ENCODE measurements at places on chromosomes 3 and 15.

DNA sequence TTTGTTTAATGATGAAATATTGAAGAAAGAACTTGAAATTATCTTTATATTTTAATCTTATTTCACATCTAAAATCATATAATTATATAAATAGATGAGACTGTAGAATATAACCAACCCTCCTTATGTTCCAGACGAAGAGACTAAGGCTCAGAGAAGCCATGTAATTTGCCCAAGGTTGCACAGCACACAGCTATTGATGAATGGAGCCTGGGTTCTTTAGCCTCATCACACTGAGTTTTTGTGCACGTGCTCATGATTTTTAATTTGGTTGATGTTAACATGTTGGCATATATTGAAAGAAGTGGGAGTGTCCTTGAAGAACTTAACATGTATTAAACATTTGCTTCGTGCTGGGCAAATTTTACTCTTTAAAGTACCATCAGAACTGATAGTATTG, 151.6 kb downstream of the FNDC3B start:
- DNase-seq = no peak

DNA sequence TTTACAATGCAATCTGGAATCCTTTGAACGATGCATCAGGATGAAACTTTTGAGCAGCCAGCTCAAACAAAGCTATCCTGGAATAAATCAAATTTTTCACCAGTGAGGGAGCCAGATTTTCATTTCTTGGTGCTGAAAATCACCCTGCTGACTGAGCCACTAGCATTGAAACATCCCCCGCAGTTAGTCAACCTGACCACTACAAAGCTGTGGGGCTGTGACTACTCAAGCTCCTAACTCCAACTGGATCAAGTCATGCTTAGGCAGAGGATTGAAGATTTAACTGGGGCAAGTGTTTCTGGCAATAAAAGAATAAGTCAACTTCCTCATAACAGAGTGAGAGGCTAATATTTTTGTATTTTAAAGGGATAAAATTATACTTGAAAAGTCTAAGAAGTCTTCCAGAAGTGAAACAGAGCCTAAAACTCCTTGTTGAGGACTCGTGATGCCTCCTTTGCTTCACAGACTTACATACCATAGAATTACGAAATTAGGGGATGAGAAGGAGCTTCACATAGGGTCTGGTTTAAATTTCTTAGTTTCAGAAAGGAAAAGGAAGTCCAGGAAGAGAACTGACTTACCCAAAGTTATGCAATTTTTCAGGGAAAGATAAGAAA, 177.8 kb downstream of the SERPINI1 start:
- DNase-seq = peak; percentile 2

DNA sequence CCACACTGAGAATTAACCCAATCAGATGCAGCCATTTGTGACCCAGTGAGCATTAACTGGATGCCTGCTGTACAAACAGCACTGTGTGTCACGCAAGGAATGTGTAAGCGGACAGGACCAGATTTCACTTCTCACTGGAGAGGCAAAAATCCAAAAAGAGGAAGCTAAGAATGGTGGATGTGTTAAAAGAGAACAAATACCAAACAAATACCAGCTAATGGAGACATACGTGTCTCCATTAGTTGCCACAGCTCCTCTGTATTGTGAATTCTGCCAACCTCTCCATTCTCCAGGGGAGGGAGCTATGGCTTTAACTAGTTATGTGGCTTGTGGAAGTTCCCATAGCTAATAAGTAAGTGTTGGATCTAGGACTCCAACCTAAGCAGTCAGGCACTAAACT, 2.6 kb downstream of the LTF start:
- no peak for DNase-seq

DNA sequence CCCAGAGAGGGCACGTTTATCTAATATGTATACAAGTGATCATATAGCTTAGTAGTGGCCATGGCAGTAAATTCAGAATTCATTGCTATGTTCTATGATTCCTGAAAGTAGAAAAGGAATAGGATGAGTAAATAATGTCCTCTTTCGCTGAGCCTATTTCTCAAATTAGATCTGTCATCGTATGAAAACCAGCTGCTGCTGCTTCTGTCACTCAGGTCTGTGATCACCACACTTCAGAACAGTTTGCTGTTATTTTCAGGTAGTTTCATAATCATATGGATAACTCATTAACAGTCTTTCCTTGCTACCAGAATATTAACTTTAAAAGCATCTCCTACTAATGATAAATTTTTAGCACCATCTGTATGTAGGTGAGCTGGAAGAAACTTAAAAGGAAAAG, 289.1 kb upstream of the AZI2 start:
- DNase-seq = no peak

- DNase-seq = no peak
Measured at GRCh38 chr15:58321034-58321433, 110.8 kb upstream of the LIPC start.

DNA sequence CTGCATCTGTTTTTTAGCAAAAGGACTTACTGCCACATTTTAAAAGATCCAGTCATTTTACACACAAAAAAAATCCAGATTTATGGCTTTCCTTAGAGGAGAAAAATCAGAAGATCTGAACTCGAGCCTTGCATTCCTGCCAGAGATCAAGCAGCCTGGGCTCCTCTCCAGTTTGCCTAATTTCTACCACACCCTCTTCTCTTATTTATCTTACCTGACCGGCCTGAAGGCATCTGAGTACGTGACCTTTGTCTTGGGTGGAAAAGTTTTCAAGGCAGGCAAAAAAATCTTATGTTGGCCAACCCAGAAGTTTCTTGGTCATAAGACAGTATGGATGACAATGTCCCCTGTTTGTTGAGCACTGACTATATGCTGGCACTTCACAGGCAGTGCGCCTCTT, 60.3 kb downstream of the CHRD start:
- DNase-seq = no peak

GRCh38 chr3:160709477-160710182, 32.7 kb downstream of the ARL14 start:
- DNase-seq = no peak

DNA sequence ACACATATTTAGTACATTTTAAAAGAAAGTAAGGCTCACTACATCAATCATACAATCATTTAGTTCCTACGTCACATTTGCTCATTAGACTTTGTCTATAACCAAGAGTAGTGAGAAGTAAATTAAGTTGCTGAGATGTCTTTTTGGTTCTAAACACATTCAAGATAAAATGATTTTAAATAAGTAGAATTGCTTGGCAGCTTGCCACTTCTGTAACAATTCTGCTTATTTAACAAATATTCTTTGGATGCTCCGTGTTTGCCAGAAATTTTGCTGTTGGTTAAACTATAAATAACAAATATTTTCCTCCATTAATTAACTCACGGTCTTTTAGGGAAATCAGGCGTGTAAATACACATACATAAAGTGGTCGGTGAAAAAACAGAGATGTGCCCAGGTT, 18.3 kb downstream of the SUCNR1 start:
- no peak for DNase-seq

All from iris pigment epithelial cell (primary cell).